Glutamatergic neuron (in vitro differentiated cells): ENCODE measurements at places on chromosomes 2 and 18. TPM values are rescaled to one million over a fixed set of nuclear protein-coding genes. Genes with fewer than 3 reads are reported as not detected.

GRCh38 chr2:42118754-42119569 lies 50.2 kb upstream of the EML4 start:
- H3K27ac ChIP-seq = no peak overlapping the region
- H3K4me1 ChIP-seq = no peaks in the 10 kb centered on the region
- no peak overlapping the region for H3K4me3 ChIP-seq
- no peak for DNase-seq
- H3K36me3 ChIP-seq = no peaks in the 10 kb centered on the region

DNA sequence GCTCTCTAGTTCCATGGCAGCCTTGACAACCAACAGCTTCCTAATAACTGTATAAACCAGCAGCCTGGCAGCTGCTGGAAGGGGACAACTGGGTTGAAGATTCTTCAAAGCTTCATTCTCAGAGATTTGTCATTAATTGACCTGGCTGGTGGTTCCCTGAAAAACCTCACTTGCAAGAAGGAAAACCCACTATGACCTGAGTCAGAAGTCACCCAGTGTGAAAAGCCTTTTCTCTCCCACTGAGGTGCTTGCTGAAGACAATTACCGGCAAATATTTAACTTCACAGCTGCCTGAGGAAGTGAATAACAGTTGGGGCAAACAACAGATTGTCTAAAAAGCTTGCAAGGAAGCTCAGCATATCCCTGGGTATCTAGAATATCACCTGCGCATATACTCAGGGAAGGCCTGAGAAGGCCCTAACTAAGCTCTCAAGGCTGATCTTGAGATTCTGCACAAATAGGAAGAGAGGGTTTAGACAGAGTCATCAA lies 49.9 kb downstream of the CRACDL start:
- no peaks in the 10 kb centered on the region for H3K27me3 ChIP-seq
- no peak for DNase-seq
- H3K4me1 ChIP-seq = no peaks in the 10 kb centered on the region

- peaks cover 65% of the 10 kb centered on the region for H3K4me1 ChIP-seq
- peak overlapping the region; percentile 31 for H3K4me3 ChIP-seq
- H3K36me3 ChIP-seq = no peaks in the 10 kb centered on the region
- H3K27me3 ChIP-seq = peaks cover 2% of the 10 kb centered on the region
Measured at GRCh38 chr18:44733069-44733753, 52.5 kb downstream of the SETBP1 start.

DNA sequence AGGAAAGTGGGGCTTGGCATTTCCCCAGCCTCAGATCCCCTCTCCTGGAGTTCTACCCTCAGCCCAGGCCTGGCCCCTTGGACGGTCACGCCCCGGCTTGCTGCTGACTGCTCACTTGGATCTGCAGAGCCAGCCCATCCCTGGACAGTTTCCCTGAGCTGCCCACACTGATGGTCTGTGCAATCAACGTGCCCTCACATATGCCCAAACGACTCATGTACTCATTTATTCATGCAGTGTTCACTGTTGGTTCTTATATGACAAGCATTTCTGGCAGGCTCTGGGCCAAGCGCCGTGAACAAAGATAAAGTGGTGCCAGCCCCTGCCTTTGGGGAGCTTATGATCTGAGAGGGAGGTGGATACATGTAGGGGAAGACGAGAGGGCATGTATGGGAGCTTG lies 20.3 kb upstream of the GLI2 start:
- H3K36me3 ChIP-seq = peaks cover 5% of the 10 kb centered on the region
- peaks cover 22% of the 10 kb centered on the region for H3K4me1 ChIP-seq
- no peak for DNase-seq
- no peak overlapping the region for H3K27ac ChIP-seq
- H3K4me3 ChIP-seq = no peak overlapping the region
- peaks cover 5% of the 10 kb centered on the region for H3K27me3 ChIP-seq

- H3K36me3 ChIP-seq = no peaks in the 10 kb centered on the region
- H3K4me3 ChIP-seq = no peak overlapping the region
- no peak overlapping the region for H3K27ac ChIP-seq
- no peaks in the 10 kb centered on the region for H3K4me1 ChIP-seq
- no peak for DNase-seq
Measured at GRCh38 chr2:189534854-189535832, 45.4 kb downstream of the SLC40A1 start.

GRCh38 chr2:8612734-8613179 lies 69.1 kb upstream of the ID2 start:
- DNase-seq = no peak
- no peak overlapping the region for H3K27ac ChIP-seq
- peaks cover 15% of the 10 kb centered on the region for H3K36me3 ChIP-seq
- H3K27me3 ChIP-seq = peaks cover 7% of the 10 kb centered on the region
- no peak overlapping the region for H3K4me3 ChIP-seq
- H3K4me1 ChIP-seq = no peaks in the 10 kb centered on the region

GRCh38 chr2:10576456-10576855 lies 113.3 kb downstream of the NOL10 start:
- no peaks in the 10 kb centered on the region for H3K36me3 ChIP-seq
- H3K4me3 ChIP-seq = no peak overlapping the region
- DNase-seq = no peak

- peak overlapping the region; percentile 4 for H3K4me3 ChIP-seq
- peaks cover 25% of the 10 kb centered on the region for H3K4me1 ChIP-seq
- no peak for DNase-seq
- H3K27ac ChIP-seq = peak overlapping the region; percentile 50
Measured at GRCh38 chr2:154740361-154740760, 41.9 kb downstream of the KCNJ3 start.

DNA sequence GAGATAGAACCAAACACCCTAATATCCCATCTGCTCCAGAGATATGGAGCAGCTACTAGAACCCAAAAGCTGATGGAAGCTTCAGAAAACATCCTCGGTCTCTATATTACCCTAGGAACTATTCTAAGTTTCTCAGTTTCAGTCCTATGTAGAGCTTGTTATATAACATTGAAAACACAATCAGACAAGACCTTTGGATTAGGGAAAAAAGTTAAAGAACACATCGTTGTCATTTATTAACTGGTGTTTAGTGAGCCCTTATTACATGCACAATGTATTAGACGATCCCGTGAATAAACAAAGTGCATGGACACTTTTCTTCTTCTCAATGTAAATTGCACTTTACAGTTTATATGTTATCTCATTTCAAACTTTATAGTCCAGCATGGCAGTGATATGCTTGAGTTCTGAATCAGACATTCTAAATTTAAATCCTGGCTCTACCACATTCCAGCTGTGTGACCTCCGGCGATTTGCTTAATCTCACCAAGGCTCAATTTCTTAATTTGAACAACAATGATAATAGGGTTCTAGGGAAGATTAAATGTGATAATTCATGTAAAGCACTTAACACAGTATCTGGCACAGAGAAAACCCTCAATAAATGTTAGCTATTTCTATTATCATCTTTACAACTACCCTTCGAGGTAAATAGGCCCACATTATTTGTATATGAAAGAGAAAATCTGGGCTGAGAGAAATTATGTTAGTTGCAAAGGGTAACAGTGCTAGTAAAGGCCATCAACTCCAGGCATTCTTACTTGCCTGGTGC lies 83.6 kb upstream of the PIK3C3 start:
- H3K27ac ChIP-seq = no peak overlapping the region
- no peak for DNase-seq
- H3K4me1 ChIP-seq = no peaks in the 10 kb centered on the region
- H3K27me3 ChIP-seq = no peaks in the 10 kb centered on the region
- no peak overlapping the region for H3K4me3 ChIP-seq

- DNase-seq = no peak
- no peaks in the 10 kb centered on the region for H3K36me3 ChIP-seq
- H3K27ac ChIP-seq = no peak overlapping the region
- H3K4me3 ChIP-seq = no peak overlapping the region
Measured at GRCh38 chr2:138013639-138014038, 49.4 kb downstream of the HNMT start.

DNA sequence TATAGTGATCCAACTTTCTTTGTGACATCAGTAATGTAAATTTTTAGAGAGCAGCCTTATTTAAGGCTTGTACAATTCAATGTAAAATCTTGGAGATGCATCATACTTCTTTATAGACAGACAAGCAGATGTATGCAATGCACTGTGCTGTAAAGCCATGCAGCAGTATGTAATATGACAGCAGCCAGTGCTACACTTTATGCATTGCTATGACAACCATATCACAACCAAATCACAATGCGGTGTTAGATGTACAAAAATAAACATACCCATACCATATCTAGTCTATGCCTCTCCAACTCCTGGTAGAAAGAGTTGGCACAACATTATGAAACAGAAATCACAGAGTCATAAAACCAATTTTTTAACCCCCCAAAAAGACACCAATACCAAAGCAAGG lies 110.3 kb upstream of the WDSUB1 start:
- H3K4me3 ChIP-seq = no peak overlapping the region
- H3K27ac ChIP-seq = no peak overlapping the region
- DNase-seq = no peak
- H3K4me1 ChIP-seq = peaks cover 1% of the 10 kb centered on the region

DNA sequence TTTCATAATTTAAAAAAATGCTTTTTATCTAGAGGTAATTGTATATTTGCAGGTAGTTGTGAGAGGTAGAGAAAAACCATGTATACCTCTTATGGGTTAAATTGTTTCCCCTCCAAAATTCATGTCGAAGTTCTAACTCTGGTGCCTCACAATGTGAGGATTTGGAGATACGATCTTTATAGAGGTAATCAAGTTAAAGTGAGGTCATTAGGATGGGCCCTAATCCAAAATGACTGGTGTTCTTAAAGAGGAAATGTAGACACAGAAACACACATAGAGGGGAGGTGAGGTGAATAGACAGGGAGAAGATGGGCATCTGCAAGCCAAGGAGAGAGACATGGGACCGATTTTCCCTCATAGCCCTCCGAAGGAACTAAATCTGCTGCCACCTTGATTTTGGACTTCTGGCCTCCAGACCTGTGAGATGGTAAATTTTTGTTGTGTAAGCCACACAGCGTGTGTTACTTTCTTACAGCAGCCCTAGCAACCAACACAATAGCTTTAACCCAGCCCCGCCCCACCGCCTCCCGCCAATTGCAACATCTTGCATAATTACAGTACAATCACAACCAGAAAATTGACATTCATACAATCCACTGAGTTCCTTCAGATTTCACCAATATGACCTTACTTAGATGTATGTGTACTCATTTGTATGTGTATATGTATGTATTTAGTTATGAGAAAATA lies 208.9 kb downstream of the MIB1 start:
- peaks cover 8% of the 10 kb centered on the region for H3K4me1 ChIP-seq
- H3K27me3 ChIP-seq = peaks cover 4% of the 10 kb centered on the region
- no peak overlapping the region for H3K4me3 ChIP-seq

DNA sequence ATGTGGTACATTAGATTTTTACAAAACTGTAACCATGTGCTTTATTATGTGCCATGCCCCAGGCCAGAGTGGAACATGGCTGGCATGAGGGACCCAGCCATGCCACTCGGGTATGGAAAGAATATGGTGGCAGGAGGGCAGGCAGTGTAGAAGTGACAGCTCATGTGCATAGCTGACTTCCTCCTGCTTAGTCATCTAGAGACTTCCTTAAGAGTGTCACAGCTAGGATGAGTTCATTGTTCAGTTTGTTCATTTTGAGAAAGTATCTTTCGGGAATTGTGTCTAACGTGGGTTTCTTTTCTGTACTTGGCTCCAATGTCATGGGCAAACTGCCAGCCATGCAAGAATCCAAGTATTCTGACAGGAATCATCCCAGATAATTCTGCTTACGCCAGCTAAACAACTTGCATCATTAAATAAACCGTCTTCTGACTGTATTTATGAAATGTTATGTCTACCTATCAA lies 94.3 kb upstream of the ITGB6 start:
- H3K36me3 ChIP-seq = peaks cover 18% of the 10 kb centered on the region
- H3K27me3 ChIP-seq = peaks cover 6% of the 10 kb centered on the region
- H3K27ac ChIP-seq = no peak overlapping the region
- peaks cover 18% of the 10 kb centered on the region for H3K4me1 ChIP-seq

DNA sequence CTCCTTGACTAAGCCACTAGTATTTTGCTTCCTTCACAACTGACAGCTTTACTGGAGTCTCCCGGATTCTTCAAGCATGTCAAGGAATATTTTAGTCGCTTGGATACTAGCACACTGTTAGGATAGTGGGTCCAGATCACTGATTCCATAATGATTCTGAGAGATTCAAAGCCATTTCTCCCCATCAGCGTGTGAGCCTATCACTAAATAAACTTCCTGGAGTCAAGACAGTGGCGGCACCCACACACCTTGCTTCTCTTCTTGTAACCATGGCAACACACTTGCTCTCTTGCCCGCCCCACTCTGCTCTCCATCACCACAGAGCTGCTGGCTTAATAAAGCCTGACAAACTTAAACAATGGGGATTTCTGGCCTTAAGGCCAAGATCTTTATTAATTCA lies 245.1 kb downstream of the LRRTM1 start:
- no peak overlapping the region for H3K4me3 ChIP-seq
- DNase-seq = no peak
- H3K36me3 ChIP-seq = no peaks in the 10 kb centered on the region
- peaks cover 2% of the 10 kb centered on the region for H3K27me3 ChIP-seq

GRCh38 chr18:25370391-25370790 lies 18.4 kb upstream of the ZNF521 start:
- H3K4me3 ChIP-seq = no peak overlapping the region
- no peaks in the 10 kb centered on the region for H3K27me3 ChIP-seq
- no peaks in the 10 kb centered on the region for H3K36me3 ChIP-seq
- peaks cover 19% of the 10 kb centered on the region for H3K4me1 ChIP-seq
- no peak for DNase-seq

DNA sequence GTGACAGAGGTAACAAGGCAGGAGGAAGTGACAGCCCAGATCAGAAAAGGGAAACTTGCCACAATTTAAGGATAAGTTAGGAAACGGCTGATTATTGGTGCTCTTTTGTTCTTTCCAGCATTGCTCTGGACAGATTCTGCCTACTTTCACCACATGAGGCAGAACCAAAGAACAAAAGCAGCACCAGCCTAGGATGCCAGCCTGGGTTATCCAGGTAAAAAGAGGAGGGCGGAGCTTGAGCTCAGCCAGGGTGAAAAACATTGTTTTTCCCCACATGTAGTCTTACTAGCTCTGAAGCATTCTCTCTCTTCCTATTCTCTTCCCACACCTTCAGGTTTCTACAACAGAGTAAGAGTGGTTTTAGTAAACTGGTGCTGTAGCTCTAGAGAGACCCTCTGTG lies 300.5 kb downstream of the TMX3 start:
- no peak for DNase-seq
- no peak overlapping the region for H3K4me3 ChIP-seq
- peaks cover 20% of the 10 kb centered on the region for H3K4me1 ChIP-seq
- peaks cover 5% of the 10 kb centered on the region for H3K36me3 ChIP-seq
- H3K27ac ChIP-seq = no peak overlapping the region
- H3K27me3 ChIP-seq = peaks cover 5% of the 10 kb centered on the region

DNA sequence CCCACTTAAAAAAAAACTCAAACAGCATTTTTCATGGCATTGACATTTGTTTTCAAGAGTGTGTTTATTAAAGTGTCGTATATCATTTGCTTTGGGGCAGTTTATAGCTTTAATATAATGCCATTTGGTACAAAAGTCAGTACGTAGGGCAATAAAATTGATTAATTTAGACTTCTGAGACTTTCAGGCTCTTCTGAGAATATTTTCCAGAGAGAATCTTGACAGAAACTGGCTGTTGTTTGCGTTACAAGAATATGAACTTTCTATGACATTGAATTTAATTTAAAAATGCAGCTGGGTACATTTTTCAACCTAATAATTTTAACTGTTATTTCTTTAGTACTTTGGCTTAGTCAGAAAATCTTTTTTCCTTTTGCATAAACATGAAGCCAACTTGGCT lies 98.9 kb downstream of the RNF144A start:
- H3K27me3 ChIP-seq = peaks cover 10% of the 10 kb centered on the region

CABLES1 gene
- 3.1 TPM for total RNA-seq

DSG1 gene
- total RNA-seq = not detected

CCDC74B gene
- 0.29 TPM for total RNA-seq

TRIB2 gene
- 131 TPM for total RNA-seq

MAP3K2 gene
- 42.7 TPM for total RNA-seq

DSG2 gene
- total RNA-seq = 8.2 TPM

ZC3H6 gene
- total RNA-seq = 14.0 TPM

ANKRD23 gene
- 5.7 TPM for total RNA-seq

ADRA2B gene
- total RNA-seq = 0.91 TPM
